Naive thymus-derived CD8-positive, alpha-beta T cell (primary cell): ENCODE measurements at places on chromosomes 6 and 20. TPM values are rescaled to one million over a fixed set of nuclear protein-coding genes. Genes with fewer than 3 reads are reported as not detected.

Gene KIAA1586
- total RNA-seq, result 23.0 TPM

DNA sequence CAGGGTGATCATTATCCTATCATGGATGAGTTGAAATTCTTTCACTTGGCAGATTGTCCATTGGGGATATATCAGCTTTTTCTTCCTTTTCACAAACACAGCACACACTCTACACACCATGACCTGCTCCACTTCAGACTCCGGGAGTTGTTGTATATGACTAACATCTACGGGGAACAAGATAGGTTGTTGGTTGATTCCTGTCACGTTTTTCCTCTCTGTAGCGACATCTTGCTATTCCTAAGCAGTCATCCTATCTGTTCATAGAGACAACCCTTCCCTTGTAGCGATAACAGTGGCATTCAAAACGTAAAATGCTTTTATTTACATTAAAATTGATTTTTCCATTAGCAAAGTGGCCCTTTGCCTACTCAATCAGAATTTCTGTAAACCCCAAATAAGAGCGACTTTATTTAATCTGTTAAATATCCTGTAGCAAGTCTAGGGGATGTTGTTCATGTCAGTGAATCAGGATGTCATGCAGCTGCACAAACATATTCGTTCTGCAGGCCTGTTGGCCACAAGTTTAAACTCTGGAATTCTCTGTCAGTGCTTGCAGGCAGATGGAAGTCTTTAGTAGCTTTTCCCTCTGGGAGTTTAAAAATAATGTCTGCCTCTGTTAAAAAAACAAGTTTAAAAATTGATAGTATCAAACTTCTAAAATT is 23.1 kb downstream of the PHACTR2 start:
- no peak overlapping the region for H3K27ac ChIP-seq
- H3K27me3 ChIP-seq, result no peaks in the 10 kb centered on the region
- no peaks in the 10 kb centered on the region for H3K4me1 ChIP-seq
- H3K4me3 ChIP-seq, result no peak overlapping the region

GRCh38 chr20:17971300-17972013 is 2.6 kb downstream of the MGME1 start:
- peak overlapping the region; percentile 55 for H3K27ac ChIP-seq
- no peak overlapping the region for H3K4me3 ChIP-seq
- DNase-seq, result no peak
- peaks cover 67% of the 10 kb centered on the region for H3K4me1 ChIP-seq

DNA sequence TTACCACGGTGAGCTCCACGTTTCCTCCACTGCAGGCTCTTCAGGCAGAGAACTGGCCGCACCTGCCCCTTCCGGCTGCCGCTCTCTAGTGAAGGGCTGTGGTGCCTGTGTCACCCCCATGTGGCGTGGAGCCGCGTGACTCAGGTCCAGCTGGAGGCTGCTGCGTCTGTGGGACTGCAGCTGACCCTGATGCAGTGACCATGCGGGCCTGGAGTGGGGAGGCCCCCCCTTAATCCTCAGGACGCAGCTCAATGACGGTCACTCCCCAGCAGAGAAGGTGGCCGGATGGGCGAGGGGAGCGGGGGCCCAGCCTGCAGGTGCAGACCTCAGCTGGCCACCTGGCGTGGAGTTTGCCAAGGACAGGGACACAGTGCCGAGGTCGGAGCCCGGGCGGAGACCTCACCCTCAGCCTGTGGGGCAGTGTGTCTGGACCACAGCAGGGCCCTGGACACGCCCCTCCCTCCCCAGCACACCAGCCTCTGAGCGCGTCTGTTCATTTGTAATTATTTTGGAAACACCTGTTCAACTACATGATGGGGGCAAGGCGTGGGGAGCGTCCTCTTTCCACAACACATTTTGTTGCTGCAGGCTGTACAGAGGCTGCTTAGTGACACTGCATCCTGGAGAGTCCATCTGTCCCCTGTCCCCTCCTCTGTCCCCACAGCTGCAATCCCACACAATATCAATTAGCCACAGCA is 10.7 kb downstream of the BHLHE23 start:
- peaks cover 2% of the 10 kb centered on the region for H3K4me1 ChIP-seq
- H3K27me3 ChIP-seq, result peaks cover 22% of the 10 kb centered on the region
- H3K27ac ChIP-seq, result no peak overlapping the region
- H3K36me3 ChIP-seq, result no peaks in the 10 kb centered on the region
- no peak for DNase-seq
